ENCODE measurements at places on chromosomes 4 and X.
A peak's percentile ranks its signal among the peaks of the same experiment; 100 is the strongest.

GRCh38 chrX:43949669-43950068 is 23.5 kb downstream of the NDP start:
- DNase-seq, result peak; percentile 50

GRCh38 chr4:82469791-82470345 is 39.5 kb downstream of the ENOPH1 start:
- no peak for DNase-seq

DNA sequence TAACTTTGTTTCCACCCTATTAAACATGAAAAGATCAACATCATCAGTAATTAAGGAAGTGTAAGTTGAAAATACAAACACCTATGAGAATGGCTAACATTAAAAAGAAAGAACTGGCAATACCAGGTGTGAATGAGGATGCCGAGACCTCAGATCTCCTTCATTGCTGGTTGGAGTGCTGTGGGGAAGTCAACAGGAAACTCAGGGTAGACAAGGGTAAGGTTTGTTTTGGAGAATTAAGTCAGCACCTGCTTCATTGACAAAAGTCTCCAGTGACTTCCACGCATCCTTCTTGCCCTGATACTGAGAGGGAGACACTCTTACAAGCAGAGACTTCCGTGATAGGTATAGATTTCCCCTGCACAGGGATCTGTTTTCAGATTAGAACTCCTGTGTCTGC is 106.1 kb downstream of the IRF2 start:
- no peak for DNase-seq

DNA sequence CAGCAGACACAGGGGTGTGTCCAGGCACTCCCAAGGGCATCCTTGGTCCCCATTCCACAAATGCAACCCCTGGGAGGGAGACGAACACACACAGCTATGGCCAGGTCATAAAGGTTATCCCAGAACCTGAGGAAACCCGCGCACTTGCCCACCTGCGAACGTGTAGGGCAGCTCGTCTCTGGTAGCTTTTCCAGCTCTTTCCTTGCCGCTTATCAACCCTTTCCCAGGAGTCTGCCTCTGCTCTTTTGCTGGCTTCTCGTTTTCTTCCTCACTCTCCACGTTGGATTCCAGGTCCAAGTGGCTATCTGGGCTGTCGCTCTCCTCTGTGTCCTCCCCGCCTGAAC is 13.5 kb downstream of the NOP14 start:
- DNase-seq, result no peak

All from NT2/D1 (cell line).